AG10803 (cell line): ENCODE measurements at places on chromosomes 3 and 15.

GRCh38 chr15:60346653-60347052 is 51.1 kb downstream of the ANXA2 start:
- DNase-seq, result no peak

GRCh38 chr15:22878103-22878502 is 39.6 kb downstream of the NIPA2 start:
- DNase-seq, result no peak

DNA sequence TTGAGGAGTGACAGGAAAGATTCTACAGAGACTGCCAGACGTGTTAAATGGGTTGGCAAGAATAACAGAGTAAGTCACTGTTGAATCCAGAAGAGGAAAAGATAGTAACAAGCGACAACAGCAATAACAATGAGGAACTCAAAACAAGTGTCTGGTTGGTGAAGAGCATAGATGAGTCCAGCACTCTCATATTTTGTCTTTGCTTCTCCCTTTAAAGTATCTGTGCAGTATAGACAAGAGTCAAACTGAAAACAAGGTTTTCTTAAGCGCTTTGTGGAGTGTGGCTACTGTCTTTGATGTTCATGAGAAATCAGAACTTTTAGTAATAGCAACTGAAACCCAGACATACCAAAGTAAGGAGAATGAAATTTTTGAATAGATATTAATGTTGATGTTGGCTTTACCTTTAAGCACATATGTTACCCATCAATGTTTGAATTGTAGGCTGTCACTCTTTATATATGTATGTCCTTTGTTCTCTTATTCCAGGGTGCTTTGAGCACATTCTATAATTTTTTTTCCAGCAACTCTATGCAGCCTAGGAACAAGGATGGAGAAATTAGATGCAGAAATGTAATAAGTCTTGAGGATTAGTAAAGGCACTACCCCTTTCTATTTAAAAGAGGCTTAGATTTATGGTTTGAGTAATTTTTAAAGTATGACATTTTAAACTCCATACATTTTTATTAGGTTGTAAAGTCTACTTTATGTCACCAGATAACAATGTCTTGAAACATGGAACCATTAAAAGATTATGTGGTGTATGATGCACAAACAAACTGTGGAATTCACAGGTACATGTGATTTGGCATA is 185.5 kb downstream of the NFKBIZ start:
- no peak for DNase-seq

DNA sequence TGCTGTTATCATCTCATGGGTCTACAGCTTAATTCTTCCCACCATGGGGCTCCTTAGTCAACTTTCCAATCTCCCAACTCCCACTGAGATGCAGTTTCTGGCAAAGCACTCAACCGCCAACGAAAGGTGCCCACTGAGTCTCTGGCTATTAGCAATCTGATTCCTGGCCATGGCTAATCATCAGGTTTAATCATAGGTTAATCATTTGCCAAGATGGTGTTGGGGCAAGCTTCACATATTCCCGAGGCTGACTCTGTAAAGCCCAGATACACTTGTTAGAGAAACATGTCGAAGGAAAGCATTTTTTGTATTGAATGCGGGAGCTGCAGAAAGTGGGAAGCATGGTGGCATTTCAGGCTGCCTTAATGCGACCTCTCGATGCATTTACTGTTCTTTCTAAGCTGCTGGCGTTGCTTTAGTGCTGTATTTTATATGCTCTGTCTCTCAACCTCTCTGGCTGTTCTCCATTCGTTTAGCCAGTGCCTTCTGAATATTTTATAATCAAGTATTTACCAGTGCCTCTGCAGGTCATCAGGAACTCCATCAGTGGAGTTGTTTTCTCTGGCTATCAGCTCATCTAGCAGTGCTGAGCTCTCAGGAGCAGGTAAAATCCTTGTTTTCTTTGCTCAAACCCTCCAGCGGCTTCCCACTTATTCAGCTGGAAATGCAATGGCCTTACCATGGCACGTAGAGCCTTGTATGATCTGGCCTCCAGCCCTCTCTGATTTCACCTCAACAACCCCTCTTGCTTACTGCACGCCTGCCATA is 67.0 kb downstream of the EDEM1 start:
- no peak for DNase-seq

DNA sequence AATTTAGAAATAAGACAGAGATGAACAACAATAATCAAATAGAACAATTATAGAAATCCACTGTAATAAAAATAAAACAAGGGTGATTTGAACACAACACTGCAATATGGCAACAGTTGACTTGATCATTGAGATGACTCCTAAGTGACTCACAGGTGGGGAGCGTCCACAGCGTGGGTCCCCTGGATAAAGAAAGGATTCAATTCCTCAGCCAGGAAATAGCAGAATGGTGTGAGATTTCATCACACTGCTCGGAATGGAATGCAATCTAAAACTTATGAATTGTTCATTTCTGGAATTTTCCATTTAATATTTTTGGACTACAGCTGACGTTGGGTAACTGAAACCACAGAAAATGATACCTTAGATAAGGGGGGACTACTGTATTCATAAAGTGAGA is 82.0 kb downstream of the CNTN3 start:
- peak; percentile 94 for DNase-seq

- no peak for DNase-seq
Measured at GRCh38 chr3:77468626-77469020, 428.7 kb downstream of the ROBO2 start.

DNA sequence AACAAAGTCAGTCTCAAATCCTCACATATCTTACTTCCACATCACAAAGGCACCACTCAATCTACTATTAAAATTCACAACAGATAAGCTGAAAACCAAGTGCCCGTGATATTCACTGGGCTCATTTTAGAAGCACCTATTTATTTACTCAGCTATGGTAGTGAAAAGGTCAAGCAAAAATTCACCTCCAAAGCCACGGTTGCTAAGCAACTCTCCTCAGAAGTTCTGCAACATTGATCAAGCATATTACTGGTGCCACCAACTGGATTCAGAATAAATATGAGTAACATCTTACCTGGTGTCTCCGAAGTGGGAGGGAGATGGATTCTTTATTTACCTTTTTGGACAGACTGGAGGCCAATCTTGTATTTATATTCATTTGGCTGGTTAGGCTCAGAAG is 714.8 kb downstream of the FHIT start:
- no peak for DNase-seq

DNA sequence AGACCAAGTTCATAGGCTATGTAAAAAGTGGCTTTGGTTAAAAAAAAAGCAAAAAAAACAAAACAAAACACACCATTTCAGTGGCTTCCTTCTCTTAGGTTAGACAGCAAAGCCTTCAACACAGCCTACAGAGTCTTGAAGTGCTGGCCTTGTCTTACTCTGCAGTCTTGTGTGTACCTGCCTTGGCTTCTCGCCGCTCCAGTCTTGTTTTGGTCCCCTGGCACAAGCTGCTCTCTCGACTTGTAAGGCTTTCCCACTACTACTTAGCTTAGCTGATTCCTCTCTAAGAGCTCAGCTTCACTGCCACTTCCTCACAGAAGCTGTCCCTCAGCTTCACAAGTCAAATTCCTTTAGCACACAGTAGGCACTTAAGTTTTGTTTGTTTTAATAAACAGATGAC is 63.0 kb downstream of the ST3GAL6 start:
- no peak for DNase-seq

- DNase-seq, result no peak
Measured at GRCh38 chr3:132284781-132285619, 32.2 kb upstream of the ACP3 start.

GRCh38 chr3:185070491-185071286 is 82.2 kb downstream of the C3orf70 start:
- DNase-seq, result peak; percentile 33

DNA sequence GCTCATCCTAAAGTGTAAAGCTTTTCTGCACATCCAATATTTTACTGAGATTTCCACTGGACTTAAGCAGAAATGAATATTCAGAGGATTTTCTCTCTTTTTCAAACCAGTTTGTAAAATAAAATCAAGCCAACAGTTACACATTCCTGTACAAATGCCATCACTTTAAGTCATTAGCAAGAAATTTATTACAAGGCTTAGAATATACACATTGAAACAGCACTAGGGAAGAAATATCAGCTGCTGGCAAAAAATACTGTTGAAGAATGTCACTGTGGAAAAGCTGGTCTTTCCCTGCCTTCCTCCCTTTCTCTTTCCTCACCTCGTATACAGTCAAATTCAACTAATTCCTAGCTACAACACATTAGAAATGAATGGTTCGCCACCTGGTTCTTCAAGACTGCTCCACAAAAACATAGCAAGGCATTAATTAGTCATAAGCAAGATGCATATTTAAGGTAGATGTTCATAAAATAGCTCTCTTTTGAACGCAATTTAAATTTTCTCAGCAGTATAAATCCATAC is 21.3 kb downstream of the PLOD2 start:
- no peak for DNase-seq

DNA sequence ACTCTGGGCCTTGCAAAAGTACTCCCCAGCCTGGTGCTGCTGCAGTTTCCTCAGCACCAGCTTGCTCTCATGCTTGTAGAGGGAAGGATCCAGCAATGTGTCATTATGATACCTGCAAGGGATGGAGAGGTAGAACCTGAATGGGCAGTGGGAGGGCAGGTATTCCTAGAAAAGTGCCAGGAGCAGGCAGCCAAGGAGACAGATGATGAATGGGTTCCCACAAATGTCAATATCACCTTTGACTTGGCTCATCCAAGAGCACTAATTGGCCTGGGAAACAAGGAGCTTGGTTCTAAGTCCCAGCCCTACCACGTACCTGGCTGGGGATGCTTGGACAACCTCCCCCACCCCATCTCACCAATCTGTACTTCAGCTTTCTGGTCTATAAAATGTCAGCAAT is 9.4 kb downstream of the CILP start:
- no peak for DNase-seq

DNA sequence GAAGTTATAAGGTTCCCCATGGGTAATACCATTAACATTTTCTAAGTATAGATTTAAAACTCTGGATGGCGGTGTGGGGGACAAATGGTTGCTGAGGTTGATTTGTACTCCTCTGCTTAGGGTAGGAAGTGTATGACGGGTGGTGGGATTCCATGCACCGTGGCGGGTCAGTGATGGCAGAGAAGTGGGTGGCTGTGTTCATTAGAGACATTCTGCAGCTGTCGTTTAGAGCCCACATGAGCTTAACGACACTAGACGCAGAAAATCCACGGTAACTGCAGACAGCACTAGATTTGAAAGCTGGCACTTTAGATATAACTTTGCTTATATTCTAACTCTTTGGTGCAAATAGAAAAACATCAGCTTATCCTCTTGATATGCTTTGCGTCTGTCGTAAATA is 37.5 kb downstream of the SGO1 start:
- DNase-seq, result no peak

GRCh38 chr3:136048068-136048467 is 82.5 kb downstream of the PPP2R3A start:
- no peak for DNase-seq

DNA sequence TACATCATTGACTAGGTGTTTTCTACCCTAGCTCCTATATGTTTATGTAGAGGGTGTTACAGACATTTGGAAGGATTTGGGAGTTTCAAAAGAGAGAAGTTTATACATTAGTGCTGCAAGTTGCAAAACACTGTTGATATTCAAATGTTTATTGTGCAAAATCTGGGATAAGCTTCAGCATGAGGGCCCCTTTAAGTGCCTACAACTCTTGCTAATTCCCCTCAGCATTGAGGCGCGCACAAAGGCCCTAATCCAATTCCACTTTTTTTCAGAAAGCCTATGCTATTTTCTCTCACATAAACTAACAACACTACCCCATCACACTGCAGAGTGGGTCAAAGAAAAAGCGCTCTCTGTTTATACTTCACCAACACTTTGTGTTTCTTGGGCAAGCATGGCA is 208.0 kb downstream of the NR2F2 start:
- no peak for DNase-seq

DNA sequence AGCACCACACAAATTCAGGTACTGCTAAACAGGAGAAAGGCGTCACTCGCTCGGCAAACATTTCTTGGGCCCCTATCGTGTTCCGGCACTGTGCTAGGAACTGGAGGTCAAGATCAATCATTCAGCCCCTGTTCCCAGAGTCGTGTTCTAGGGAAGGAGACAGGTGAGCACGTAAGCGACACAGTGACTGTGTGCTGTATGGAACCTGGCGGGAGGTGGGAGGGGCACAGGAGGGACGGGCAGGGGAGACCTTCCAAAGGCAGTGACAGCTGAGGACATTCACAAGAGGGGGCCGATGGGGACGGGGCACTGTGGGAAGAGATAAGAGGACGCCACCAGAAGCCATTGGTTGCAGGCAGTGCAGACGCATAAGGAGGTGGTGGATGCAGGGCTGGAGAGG is 32.2 kb downstream of the BDH1 start:
- no peak for DNase-seq

DNA sequence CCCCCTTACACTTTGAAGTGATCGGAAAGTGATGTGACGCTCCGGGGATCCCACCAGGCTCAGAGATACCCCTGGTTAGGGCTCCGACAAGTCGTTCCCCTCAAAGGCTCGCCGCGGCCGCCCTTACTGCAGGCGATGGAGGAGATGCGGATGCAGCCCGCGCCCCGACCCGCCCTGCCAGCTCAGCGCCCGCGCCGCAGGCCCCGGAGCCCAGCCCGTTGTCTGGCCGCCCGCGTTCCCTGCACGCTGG is 228 bp downstream of the GLT8D1 start:
- no peak for DNase-seq

DNA sequence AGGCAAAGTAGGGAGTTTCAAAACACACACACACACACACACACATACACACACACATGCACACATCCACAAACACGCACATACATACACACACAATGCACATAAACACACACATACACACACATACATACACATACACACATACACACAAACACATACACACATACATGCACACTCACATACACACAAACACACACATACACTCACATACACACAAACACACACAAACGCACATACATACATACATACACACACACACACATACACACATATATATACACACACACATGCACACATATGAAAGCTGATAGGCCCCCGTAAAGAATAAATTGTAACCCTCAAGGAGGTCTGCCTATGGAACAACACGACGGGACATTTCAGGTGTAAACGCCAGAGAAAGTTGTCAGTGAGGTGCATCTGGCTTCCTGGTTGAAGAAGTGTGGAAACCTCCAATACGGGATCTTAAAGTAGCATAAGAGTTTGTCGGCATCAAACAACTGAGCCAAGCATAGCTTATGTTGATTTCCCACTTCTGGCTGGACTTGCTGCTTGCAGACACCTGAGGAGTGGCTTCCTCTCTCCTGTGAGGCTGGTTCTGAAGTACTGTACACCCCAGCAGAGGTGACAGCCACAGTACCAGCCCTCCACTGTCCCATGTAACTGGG is 5.8 kb downstream of the RFTN1 start:
- no peak for DNase-seq
